Right lung (tissue), 10 donors: ENCODE measurements at places on chromosomes 12 and 14. TPM values are rescaled to one million over a fixed set of nuclear protein-coding genes. Genes with fewer than 3 reads are reported as not detected.

Gene SSTR1
- 1.3 TPM for polyA plus RNA-seq

GRCh38 chr14:59236195-59236594 is 47.7 kb downstream of the DAAM1 start:
- DNase-seq, result no peak

GRCh38 chr12:52144512-52145227 is 47.1 kb downstream of the KRT80 start:
- DNase-seq, result no peak

GRCh38 chr14:104800015-104800770 is 708 bp upstream of the ZBTB42 start:
- peak; percentile 86 for DNase-seq

GRCh38 chr12:65826353-65827171 is 2.3 kb downstream of the HMGA2 start:
- no peak for DNase-seq

DNA sequence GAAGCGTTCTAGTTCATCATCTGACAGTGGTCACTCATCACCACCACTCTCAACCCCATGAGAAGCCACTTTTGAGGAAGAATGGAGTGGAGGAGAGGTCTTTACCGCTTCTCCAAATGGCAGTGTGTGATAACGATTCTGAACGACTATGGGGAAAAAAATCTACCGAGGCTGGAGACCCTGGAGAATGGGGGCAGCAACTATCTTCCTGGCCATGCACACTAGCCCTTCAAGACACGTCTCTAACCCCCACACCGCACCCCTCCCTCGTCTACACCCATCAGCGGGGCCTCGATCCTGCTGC is 365 bp downstream of the ING4 start:
- no peak for DNase-seq

GRCh38 chr14:32657081-32657480 is 281.6 kb upstream of the NPAS3 start:
- no peak for DNase-seq

GRCh38 chr12:53928054-53928835 is 10.4 kb upstream of the HOXC13 start:
- no peak for DNase-seq
